ENCODE measurements at places on chromosomes 2 and 18.

DNA sequence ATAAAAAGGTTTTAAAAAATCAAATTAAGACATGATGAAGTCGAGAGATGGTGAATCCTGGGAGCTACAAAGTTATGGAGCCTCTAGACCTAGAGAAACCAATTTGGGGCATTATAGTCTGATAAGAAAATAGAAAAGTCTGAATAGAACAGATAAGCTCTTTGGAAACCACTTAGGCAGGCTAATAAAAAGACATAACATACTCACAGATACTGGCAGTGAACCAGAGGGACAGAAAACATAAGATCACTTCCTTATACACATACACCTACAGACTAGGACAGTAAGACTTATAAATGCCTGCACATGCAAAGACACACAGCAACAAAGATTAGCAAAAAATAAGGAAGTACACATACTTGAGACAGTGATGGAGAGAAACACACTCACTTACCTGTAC, 20.0 kb downstream of the SMC6 start:
- no peak for DNase-seq

DNA sequence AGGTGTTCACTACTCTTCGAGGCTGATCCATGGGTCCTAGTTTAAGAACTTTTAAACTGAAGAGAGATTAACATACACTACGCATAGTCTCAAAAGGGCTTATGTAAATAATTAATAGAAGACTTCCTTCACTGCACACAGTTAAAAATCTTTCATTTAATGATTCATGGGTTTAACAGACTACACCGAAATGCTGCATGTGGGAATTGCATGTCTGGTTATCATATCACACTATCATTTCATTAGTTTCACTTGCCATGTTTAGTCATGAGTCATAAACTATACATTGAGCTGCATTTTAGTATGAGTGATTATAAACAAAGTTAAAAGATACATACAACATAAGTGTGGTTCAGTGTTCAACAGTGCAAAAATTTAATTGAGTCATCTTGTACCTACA, 31.2 kb downstream of the GLS start:
- peak; percentile 20 for DNase-seq

- DNase-seq, result no peak
Measured at GRCh38 chr2:202373490-202373889, 2.6 kb upstream of the BMPR2 start.

- DNase-seq, result peak; percentile 83
Measured at GRCh38 chr2:38095996-38096861, 20.3 kb upstream of the CYP1B1 start.

- DNase-seq, result no peak
Measured at GRCh38 chr2:128320906-128321771, 2.5 kb upstream of the HS6ST1 start.

- DNase-seq, result no peak
Measured at GRCh38 chr2:176991411-176991810, 221.2 kb upstream of the HNRNPA3 start.
